Stimulated activated naive CD8-positive, alpha-beta T cell treated with anti-CD3 and anti-CD28 coated beads, Interleukin-15, amount 100 ng/mL, for 72 hours (primary cell): ENCODE measurements at places on chromosomes 11 and 22.
A peak's percentile ranks its signal among the peaks of the same experiment; 100 is the strongest.

DNA sequence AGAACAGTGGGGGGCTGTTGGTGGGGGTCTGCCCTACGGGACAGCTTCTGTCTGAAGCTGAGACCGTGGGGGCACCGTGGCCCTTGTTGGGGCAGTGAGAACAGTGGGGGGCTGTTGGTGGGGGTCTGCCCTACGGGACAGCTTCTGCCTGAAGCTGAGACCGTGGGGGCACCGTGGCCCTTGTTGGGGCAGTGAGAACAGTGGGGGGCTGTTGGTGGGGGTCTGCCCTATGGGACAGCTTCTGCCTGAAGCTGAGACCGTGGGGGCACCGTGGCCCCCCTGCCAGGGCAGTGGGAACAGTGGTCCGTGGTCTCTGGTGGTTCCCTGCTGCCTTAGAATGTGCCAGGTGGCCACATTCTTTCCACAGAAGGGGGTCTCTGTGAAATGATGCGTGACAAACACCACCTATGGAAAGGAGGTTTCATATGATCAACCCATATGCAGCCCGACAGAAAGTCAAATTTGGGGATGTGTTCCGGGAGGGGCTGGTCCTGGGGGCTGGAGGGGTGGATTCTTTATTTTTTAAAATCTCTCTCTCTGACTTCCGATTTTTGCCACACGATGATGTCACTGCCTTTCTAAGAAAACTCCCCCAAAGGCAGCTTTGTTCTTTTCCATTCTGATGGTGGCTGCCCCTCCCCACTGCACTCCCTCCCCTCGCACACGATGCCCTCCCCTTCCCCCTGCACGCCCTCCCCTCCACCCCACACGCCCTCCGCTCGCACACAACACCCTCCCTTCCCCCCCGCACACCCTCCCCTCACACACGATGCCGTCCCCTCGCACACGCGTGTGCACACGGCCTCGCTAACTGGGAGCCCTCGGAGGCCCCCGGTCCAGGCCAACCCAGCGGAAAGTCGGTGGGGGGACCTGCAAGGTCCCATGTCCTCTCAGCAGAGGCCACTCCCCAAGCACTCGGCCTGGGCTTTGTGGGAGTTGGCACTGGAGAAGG lies 1186.5 kb downstream of the BRD1 start:
- no peak for DNase-seq

DNA sequence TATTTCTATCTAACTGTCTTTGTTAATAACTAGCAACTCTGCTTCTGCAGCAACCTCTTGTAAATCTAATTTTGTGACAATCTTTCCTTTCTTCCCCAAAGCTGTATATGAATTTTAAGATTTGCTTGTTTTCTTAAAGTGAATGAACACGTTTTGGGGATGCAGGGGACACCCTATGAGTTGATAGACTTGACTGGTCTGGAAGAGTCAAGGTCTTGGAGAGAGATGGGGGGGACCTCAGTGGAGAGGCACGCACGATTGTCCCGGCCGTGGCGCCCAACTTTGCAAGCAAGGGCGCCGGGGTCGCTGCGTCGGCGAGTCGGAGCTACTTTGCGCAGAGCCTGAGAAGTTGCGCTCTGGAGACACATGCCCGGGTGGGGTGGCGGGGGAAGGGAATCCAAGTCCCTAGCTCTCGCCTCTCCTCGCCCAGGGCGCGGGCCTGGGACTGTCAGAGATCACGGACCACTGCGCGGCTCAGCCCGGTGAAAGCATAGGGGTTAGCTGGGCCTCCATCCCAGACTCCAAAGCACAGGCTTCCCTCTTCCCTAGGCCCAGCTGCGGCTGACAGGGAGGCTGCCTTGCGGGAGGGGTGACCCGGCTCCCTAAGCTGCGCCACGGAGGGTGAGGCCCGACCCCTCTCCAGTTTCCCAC lies 854 bp downstream of the ABCC8 start:
- no peak for DNase-seq

DNA sequence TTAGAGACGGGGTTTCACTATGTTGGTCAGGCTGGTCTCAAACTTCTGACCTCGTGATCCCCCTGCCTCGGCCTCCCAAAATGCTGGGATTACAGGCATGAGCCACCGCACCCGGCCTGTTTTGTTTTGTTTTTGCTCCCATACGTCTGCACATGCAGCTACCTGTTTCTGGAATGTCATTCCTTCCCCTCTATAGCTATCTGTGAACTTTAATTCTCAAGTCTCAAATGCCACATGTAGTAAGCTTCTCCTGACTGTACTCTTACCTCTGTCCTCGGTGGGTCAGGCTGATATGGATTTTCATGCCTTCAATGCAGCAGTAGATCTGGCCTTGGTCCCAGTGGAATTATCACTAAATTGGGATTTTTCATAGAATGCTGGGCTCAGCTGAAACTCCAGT lies 12.4 kb upstream of the SWAP70 start:
- no peak for DNase-seq

GRCh38 chr11:68340003-68340767 lies 27.8 kb downstream of the LRP5 start:
- peak; percentile 43 for DNase-seq

DNA sequence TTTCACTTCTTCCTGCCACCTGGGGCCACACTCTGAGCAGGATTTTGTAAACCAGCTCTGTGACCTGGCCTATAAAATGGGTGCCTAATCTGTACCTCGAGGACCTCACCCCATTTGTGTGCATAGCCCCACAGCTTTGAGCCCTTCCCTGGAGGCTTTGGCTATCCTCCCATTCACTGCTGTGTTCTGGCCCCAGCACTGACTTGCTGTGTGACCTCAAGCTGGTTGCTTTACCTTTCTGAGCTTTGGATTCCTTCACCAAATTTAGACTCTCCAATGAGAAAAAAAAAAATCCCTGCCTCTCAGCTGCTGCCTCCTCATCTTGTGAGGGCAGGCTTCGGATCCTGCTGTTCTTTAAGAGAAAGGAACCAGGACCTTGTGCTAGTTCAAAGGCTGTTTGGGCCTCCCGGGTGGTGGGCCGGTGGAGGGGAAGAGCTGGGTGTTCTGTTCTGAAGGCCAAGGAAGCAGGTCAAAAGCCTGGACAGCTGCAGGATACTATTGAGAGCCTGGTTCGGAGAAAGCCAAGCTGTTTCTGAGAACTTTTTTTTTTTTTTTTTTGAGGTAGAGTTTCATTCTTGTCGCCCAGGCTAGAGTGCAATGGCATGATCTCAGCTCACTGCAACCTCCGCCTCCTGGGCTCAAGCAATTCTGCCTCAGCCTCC lies 1.1 kb upstream of the PYGM start:
- no peak for DNase-seq

DNA sequence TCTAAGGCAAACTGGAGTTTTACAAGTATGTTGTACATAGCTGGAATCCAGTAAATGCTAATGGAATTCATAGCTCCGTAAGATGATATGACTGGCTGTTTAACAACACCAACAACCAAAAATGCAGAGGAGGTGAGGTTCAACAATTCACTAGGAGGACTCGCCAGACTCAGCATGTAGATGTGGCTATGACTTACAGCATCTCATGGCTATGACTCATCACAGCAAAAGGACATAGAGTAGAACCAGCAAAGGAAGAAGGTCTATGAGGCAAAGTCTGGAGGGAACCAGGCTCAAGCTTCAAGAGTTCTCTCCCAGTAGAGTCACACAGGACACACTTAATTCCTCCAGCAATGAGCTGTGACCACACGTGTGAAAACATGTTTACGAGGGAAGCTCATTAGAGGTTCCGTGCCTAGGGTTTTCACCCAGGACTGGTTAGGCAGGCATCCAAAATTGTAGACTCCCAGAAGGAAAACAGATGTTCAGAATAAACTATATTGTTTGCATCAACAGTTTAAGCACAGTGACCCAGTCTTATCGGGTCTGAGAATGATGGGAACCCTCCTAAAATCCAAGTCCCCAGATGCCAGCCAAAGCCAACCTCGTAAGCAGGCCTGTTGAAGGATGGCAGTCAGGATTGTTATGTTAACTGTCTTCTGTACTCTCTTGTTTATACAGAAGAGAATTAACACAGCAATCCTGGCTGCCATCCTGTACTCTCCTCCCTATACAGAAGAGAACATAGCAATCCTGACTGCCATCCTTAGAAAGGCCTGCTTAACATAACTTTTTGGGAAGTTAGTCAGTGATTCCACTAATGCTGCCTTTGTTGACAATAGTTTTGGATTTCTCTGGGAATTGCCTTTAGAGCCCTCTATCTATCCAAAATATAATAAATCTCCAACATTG lies 116.6 kb downstream of the LARGE1 start:
- no peak for DNase-seq

GRCh38 chr11:86066657-86067008 lies 2.3 kb downstream of the PICALM start:
- no peak for DNase-seq

- no peak for DNase-seq
These were observed 62.7 kb upstream of the RCN1 start for GRCh38 chr11:32028201-32028600.

GRCh38 chr11:529728-530411 lies 5.5 kb downstream of the HRAS start:
- DNase-seq = no peak

GRCh38 chr11:75717608-75718418 lies at the start of gene MOGAT2:
MOGAT2 (plus strand) TSS chr11:75717838; CDS start chr11:75717889, 51 bp downstream.
- DNase-seq = no peak

GRCh38 chr11:75642402-75643113 lies 26.3 kb downstream of the MAP6 start:
- DNase-seq = no peak

DNA sequence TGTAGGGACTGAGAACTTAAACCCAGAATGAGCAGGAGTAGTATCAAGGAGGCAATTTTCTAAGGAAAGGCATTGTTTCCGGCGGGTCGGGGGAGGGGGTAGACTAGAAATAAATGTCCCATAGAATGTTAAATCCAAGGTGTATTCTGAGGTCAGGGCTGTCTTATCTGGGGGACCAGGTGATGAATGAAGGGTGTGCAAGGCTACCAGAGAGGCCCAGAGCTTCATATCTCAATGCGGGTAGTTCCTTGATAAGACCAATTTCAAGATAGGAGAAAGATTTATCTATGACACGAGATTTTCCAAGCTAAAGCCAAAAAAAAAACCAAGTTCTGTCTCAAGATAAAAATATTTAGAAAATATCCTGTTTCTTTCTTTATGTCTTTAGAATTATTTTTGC lies 8.3 kb upstream of the RCE1 start:
- DNase-seq = no peak

GRCh38 chr11:21625982-21626381 lies 566.9 kb upstream of the ANO5 start:
- no peak for DNase-seq

DNA sequence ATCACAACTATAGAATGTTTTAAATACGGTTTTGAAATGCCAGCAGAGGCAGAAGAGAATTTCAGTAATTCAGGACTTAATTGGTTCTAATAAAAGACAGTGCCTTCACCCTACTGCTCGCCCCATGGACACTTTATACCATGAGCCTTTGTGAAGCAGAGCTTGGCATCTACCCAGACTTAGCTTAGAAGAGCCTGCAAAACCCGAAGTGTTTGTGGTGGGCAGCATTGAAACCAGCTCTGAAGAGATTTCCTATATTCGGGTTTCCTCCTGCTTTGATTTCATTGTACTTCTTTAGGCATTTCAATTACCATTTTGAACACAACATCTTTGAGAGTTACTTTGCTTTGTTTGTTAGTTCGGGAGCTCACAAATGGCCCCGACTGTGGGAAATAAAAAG lies 185.1 kb upstream of the MTNR1B start:
- no peak for DNase-seq

- DNase-seq = peak; percentile 79
These were observed 6.5 kb downstream of the ARSA start for GRCh38 chr22:50621356-50621880.

DNA sequence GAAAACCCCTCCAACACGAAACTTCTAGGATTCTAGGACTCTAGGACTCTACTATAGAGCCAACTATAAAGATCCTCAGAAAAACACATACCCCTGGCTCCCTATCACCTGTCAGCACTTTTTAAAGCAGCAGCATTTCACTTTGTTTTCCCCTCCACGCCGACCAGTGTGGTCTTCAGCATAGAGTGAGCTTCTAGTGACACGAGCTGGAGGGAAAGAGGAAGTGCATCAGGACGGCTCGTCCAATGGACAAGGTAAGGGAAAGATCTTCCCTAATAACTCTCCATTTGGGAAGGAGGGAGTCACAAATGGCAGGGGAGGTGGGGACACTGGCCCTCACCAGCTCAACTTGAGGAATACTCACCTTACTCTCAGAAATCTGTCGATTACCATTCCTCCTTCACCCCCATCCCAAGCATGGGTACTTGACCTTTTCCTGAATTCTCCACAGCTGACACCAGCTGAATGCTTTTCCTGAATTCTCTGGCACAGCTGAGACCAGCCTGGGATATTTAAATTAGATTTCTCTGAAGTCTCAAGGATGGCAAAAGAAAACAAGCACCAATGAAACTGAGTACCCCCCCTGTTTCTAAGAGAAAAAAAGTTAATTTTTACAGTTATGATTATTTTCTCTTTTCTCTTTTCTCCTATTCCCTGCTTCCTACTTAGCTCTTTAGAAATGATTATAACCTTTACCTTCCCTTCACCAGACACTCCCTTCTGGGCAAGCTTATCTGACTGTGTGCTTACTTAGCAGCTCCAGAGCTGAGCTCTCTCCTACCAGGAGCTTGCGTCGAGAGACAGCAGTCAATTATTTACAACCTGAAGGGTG lies 33.3 kb upstream of the NNMT start:
- DNase-seq = no peak

DNA sequence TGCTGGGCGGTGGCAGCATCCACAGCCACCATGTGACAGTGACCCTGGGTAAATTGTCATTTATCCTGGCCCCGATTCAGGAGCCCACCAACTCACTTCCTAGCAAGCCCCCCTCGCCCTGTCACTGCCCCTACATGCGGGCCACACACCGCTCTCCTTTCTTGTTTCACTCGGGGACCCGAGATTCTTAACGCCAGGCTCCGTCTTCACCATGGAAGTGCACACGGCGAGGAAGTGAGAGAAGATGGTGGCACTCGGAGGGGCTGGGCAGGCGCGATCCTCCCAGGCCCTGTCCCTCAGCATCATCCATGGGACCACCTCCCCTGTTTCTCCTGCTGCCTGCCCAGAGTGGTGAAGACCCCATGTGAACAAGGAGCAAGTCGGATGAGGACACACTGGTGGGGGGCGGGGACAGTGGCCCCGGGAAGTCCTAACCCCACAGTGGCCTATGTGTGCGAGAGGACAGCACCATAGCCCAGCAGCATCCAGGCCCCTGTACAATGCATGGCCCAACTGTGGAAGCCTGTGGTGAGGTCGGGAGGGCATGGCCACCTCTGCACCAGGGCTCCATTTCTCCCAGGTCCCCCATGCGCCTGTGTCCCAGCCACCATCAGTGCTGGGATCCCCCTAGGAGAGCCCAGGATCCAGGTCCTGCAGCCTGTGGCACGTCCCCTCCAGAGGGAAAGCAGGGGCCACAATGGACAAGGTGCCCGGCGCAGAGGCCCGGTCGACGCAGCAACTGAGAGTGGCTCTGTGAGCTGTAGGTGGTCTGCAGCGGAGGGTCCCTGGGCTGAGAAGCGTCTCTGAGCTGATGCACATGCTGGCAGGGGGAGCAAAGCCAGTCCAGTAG lies 262.8 kb downstream of the BRD1 start:
- DNase-seq = no peak

GRCh38 chr11:111035746-111036145 lies 209.8 kb upstream of the POU2AF2 start:
- no peak for DNase-seq
